ENCODE measurements at places on chromosomes 16 and 17.

DNA sequence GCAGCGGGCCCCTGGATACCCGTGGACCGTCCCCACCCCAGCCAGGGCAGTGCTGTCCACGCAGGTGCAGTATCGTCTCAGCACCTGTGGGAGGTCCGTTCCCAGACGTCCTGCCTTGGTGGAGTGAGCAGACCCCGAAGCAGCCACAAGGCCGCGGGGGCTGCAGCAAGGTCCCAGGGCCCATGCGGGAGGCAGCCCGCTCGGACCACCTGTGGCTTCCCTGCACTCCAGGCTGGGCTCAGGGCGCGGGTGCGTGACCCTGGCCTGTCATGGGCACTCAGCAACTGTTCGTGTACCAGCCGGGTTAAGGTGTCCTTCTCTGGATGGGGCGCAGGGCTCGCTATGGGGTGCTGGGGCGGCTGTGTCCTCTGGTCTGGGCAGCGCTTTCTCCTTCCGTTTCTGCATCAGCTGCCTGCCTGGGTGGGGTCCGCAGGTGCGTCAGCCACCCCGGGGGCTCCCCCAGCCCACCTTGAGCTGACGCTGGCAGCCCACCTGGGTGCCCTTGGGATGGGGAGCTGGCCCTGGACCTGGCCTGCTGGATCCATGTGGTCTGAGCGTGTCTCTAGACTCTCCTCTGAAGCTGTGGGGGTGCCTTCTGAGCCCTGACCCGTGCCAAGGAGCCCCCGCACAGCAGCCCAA, 18.4 kb downstream of the BAHCC1 start:
- DNase-seq = no peak

- peak; percentile 7 for DNase-seq
Observed at GRCh38 chr16:78444-79150, 572 bp downstream of the MPG start.

DNA sequence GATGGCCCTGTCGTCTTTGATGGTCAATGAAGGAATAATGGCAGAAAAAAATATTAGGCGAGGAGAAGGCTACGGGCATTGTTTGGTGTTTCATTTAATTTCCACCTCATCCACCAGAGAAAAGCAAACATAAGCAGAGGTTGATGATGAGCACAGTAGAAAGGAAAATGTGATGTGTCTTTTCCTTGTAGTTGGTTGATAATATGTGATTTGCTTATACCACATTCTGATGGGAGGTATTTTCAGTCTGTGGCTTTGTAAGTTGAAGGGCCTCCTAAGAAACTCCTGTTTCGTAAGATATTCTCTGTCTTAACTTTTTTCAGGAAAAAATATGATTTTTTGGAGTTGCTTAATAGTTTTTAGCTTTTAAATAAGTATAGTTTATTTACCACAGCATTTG, 215.7 kb downstream of the PRKCA start:
- DNase-seq = no peak

DNA sequence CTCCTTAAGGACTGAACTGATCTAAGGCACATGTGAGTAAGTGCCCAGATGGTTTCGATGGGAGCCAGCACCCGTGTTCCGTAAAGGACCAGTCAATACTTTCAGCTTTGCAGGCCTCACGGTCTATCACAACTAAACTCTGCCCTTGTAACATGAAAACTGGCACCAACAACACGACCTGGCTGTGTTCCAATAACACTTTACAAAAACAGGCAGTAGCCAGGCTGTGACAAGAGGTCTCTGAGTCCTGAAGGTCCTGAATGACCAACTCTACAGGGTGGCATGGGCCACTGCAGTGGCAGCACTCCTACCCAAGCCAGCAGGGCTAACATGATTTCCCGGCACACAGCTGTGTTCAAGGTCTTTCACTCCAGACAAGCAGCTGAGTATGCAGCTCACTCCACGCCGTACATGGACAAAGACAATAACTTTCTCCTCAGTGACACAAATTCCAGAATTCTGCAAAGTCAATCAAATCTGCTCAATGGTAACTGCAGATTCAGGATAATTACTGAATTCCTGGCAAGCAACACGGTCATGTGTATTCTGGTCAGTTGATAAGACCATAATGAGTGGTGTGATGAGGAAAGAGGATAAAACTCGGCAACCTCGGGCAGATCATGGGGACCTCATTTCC, 15.3 kb downstream of the NPLOC4 start:
- no peak for DNase-seq

DNA sequence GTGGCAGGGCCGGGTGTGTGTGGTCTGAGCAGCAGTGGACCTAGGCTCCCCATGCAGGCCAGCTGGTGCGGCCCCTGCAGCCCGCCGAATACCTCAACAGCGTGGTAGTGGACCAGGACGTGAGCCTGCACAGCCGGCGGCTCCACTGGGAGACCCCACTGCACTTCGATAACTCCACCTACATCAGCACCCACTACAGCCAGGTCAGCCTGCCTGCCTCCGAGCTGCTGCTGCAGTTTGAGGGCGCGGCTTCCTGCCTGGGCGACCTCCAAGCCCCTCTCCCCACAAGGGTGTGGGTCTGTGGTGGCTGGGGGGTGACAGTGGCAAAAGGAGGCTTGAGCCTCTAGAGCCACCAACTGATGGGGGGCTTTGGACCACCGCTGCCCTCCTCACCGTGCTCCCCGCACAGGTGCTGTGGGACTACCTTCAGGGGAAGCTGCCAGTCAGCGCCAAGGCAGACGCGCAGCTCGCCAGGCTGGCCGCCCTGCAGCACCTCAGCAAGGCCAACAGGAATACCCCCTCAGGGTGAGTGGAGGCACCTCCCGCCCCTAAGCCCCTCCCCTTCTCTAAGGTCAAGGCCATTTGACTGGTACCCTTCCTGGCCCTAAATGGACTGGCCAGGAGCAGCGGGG, 8.4 kb upstream of the SMIM5 start:
- no peak for DNase-seq

DNA sequence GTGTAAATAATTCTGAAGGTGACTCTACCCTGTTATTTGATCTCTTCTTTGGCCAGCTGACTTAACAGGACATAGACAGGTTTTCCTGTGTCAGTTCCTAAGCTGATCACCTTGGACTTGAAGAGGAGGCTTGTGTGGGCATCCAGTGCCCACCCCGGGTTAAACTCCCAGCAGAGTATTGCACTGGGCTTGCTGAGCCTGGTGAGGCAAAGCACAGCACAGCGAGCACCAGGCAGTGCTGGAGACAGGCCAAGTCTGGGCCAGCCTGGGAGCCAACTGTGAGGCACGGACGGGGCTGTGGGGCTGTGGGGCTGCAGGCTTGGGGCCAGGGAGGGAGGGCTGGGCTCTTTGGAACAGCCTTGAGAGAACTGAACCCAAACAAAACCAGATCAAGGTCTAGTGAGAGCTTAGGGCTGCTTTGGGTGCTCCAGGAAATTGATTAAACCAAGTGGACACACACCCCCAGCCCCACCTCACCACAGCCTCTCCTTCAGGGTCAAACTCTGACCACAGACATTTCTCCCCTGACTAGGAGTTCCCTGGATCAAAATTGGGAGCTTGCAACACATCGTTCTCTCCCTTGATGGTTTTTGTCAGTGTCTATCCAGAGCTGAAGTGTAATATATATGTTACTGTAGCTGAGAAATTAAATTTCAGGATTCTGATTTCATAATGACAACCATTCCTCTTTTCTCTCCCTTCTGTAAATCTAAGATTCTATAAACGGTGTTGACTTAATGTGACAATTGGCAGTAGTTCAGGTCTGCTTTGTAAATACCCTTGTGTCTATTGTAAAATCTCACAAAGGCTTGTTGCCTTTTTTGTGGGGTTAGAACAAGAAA, 5.1 kb downstream of the STH start:
- no peak for DNase-seq

DNA sequence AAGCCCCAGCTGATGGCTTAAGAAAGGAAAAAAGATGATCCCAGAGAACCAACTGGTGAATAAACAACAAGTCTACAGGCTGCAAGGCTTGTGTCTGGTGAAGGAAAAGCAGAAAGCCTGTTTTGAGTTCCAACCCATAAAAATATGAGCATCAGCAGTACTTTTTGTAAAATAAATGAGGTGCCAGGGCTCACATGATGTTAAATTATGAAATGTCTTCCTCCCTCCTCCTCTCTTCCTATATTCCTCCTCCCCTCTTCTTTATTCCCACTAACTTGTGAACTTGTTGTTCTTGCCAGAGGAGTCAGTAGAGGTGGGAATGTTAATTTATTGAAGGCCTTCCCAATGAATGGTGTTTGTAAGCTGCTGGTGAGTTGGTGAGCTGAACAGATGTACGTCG, 212.2 kb upstream of the CDH11 start:
- DNase-seq = no peak

DNA sequence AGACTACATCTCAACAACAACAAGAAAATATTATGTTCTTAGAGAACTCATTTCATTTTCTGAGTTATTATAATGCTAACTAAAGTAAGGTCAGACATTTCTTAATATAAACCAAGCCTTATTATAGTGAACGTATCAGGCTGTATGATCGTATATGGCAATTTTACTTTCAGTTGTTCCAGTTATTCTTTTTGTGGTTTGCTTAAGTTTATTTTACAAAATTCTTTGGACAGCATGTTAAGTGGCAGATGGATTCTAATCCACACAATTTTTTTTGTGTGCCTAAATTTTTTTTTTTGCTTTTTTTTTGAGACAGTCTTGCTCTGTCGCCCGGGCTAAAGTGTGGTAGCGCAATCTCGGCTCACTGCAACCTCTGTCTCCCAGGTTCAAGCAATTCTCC, 59.0 kb downstream of the VMP1 start:
- no peak for DNase-seq

- no peak for DNase-seq
Observed at GRCh38 chr17:33038740-33039139, 47.1 kb downstream of the SPACA3 start.
